ENCODE measurements at places on chromosomes 5 and 9. TPM values are rescaled to one million over a fixed set of nuclear protein-coding genes. Genes with fewer than 3 reads are reported as not detected.
A peak's percentile ranks its signal among the peaks of the same experiment; 100 is the strongest.

DNA sequence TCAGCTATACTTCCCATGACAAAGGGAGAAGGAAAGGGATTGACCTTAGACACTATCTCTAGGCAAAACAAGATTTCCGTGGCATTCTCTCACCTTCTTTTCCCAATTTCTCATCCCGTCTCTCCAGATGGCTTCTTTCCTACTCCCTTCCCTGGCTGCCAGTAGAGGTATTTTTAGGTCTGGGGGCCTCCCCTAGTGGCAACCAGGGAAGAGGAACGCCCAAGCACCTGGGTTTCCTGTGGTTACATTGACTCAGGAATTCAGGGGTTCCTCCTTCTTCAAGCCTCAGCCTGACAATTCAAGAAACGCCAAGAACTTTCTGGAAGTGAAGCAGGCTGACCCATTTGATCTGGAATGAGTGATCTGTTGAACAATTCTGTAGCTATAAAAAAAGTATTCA is 111.5 kb upstream of the OSMR start:
- DNase-seq: no peak

GRCh38 chr9:122814545-122814944 is 13.8 kb downstream of the PDCL start:
- DNase-seq: no peak

DNA sequence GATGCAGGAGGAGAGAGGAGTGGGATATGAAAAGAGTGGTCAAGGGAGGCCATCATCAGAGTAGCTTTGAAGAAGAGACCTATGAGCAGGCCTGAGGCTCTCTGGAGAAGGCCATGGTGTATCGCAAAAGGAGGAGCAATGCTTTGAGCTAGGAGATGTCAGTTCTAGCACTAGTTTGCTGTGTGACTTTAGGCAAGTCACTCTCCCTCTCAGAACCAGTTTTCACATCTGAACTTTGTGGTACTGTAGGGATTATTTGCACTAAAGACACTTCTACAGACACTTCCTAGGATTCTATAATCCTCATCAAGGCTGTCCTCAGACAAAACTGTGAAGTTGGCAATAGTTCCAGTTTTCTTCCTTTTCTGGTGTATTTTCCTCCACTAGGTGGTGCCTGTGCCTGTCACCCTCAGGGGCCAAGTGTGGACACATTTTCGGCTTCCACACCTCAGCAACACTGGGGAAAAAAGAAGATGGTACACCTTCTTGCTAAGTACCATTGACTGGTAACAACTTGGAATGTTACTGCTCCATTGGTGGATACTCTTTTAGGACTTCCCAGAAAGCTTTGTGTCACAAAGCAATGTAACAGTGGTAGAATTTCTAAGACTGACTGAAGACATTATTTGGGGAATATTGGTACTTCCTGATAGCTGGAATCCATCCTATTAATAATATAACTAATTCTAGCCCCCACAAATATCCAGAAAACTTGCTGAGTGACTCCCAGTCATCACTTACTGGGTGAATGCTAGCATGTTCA is 9.9 kb downstream of the PAPPA start:
- DNase-seq: no peak

DNA sequence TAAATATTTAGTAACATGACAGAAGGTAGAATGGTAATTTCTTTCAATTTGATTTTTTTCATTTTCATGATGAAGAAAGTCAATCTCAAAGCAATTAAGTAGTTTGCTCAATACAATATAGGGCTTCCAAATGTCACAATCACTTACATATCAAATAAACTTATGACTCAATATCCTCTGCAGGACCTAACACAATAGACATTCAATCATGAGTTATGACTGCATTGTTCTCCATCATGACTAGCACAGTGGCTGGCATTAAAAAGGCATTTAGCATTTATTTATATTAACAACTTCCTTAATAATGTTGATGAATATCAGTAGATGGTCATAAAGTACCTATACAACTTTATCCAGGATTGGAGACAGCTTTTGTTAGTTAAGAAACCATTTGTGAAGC is 1499.6 kb downstream of the EFNA5 start:
- peak; percentile 12 for DNase-seq

GRCh38 chr5:56791396-56791795 is 24.0 kb upstream of the MAP3K1 start:
- DNase-seq: no peak

- DNase-seq: no peak
Measured at GRCh38 chr5:76104027-76104426, 20.8 kb downstream of the SV2C start.

- peak; percentile 26 for DNase-seq
Measured at GRCh38 chr5:170434966-170435605, 45.9 kb upstream of the KCNMB1 start.

GRCh38 chr9:3241290-3241689 is 284.5 kb downstream of the RFX3 start:
- peak; percentile 11 for DNase-seq

DNA sequence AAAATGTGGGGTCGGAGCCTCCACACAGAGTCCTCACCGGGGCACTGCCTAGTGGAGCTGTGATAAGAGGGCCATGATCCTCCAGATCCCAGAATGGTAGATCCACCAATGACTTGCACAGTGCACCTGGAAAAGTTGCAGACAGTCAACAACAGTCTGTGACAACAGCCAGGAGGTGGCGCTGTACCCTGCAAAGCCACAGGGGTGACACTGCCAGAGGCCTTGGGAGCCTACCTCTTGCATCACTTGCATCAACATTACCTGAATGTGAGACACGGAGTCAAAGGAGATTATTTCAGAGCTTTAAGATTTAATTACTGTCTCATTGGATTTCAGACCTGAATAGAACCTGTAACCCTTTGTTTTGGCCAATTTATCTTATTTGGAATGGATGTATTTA is 614.1 kb upstream of the CDH9 start:
- DNase-seq: no peak

GRCh38 chr5:36723912-36724311 is 117.5 kb downstream of the SLC1A3 start:
- no peak for DNase-seq

- no peak for DNase-seq
Measured at GRCh38 chr9:82356131-82356530, 367.6 kb downstream of the SPATA31D1 start.

DNA sequence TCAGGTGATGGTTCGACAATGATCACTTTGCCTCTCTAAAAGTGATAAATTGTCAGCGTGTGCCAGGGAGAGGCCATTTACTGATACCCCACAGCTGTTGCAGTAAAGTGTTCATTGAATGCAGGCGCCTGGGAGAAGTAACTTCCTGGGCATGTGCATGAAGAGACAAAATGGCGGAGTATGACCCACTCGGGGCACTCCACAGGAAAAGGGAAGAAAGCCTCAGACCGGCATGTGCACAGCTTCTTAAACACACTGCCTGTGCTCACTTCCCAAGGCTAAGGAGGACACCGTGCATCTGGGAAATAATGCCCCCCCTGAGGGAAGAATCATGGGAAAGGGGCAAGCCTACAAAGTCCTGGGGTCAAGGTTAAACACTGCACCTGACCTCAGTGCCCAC is 329.5 kb downstream of the ICE1 start:
- no peak for DNase-seq

- no peak for DNase-seq
Measured at GRCh38 chr9:129022037-129022436, 6.1 kb downstream of the SH3GLB2 start.

- DNase-seq: no peak
Measured at GRCh38 chr5:21818370-21818720, 1034.8 kb downstream of the CDH12 start.

DNA sequence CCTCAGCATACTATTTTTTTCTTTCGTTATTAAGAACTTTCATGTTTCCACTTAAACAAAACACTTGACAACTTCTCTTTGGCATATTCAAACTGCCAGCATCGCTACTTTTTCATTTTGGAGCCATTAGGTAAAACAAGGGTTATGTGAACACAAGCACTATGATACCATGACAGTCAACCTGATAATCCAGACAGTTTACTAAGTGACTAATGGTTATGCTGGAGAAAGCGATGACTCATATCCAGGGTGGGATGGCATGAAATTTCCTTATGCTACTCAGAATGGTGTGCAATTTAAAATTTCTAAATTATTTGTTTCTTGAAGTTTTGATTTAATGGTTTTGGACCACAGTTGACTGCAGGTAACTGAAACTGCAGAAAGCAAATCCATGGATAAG is 29.9 kb upstream of the PRSS3 start:
- peak; percentile 44 for DNase-seq

GRCh38 chr5:93120771-93121170 is 460.2 kb downstream of the NR2F1-AS1 start:
- no peak for DNase-seq

DNA sequence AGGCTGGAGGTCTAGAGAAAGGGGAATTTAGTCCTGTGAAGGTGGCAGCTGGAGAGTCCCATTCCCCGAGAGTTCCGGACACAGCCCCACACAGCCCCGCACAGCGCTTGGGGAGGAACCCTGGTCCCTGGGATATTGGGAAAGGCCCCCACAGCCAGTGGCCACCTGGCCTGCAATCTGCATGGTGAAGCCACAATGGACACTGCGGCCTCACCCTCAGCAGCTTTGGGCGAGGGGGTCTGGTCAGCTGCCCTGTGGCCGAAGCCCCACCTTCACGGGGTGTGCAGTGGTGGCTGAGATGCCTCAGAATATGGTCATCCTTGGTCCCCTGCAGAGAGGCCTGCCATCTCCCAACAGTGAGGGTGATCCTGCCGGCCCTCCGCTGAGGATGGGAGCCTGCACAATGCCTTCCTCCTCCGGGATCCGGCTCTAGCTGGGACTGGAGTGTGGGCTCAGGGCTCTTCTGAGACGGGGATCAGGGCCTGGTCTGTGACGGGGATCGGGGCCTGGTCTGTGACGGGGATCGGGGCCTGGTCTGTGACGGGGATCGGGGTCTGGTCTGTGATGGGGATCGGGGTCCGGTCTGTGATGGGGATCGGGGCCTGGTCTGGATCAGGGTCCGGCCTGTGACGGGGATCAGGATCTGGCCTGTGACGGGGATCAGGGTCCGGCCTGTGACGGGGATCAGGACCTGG is 33.3 kb upstream of the TMEM250 start:
- no peak for DNase-seq

The IFNA21 gene
- total RNA-seq: not detected

The SAXO1 gene
- 0.17 TPM for total RNA-seq

The CHSY3 gene
- total RNA-seq: 1.3 TPM

The WDR41 gene
- 125 TPM for total RNA-seq

The PROB1 gene
- total RNA-seq: 0.77 TPM

The SYNPO gene
- total RNA-seq: 6.6 TPM

The CDC23 gene
- total RNA-seq: 26.8 TPM

Measured in fibroblast of lung (primary cell).